ENCODE measurements at places on chromosomes 4 and X. TPM values are rescaled to one million over a fixed set of nuclear protein-coding genes. Genes with fewer than 3 reads are reported as not detected.

GRCh38 chr4:18571301-18571761, 549.8 kb upstream of the LCORL start:
- no peaks in the 10 kb centered on the region for H3K4me1 ChIP-seq
- H3K27ac ChIP-seq, result no peak overlapping the region
- H3K36me3 ChIP-seq, result no peaks in the 10 kb centered on the region
- no peaks in the 10 kb centered on the region for H3K27me3 ChIP-seq
- H3K4me3 ChIP-seq, result no peak overlapping the region

- no peak overlapping the region for H3K4me3 ChIP-seq
- H3K4me1 ChIP-seq, result no peaks in the 10 kb centered on the region
- H3K27me3 ChIP-seq, result no peaks in the 10 kb centered on the region
- H3K36me3 ChIP-seq, result no peaks in the 10 kb centered on the region
Observed at GRCh38 chr4:15443371-15444160, 15.7 kb downstream of the C1QTNF7 start.

DNA sequence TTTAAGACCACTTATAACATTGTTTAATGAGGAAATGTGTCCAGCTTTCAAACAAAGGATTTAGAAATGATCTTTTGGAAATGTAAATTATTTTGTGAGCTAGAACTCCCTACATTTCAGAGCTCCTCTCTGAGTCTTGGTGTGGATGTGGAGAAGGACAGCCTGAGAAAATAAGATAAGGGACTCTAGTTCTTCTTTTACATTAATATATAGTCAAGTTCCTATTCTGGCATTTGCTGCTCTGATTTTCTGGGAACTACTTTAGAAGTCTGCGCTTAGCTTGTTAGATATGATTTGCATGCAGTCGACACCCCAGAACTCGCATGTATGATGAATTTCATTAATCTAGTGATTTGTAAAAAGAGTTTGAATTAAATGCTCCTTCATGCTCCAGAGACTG, 45.5 kb downstream of the TSPAN7 start:
- no peak overlapping the region for H3K27ac ChIP-seq
- H3K27me3 ChIP-seq, result no peaks in the 10 kb centered on the region
- no peak overlapping the region for H3K4me3 ChIP-seq
- DNase-seq, result no peak

DNA sequence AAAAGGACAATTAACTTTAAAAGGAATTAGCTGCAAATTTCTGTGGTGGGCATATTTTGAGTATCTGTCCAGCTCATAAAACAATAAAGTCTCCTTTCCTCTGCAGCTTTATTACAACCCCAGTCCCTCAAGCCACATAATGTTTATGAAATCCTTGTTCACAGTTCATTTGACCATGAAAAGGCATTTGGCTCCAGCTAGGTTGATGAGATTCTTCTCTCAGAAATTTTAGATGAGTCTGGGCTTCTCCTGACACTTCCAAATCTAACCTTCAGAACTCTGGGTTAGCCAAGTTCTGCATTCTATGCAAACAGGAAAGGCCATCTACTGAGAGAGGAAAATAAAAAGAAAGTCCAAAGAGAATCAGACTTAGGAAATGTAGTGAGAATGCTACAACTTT, 156.8 kb downstream of the GRXCR1 start:
- H3K4me1 ChIP-seq, result no peaks in the 10 kb centered on the region
- H3K4me3 ChIP-seq, result no peak overlapping the region

GRCh38 chr4:40193016-40193571, 3.7 kb upstream of the RHOH start:
- no peaks in the 10 kb centered on the region for H3K27me3 ChIP-seq
- no peak overlapping the region for H3K27ac ChIP-seq
- H3K36me3 ChIP-seq, result no peaks in the 10 kb centered on the region
- H3K4me1 ChIP-seq, result peaks cover 3% of the 10 kb centered on the region
- H3K4me3 ChIP-seq, result no peak overlapping the region

GRCh38 chrX:50889582-50889981, 21.0 kb upstream of the BMP15 start:
- no peak for DNase-seq
- H3K4me1 ChIP-seq, result no peaks in the 10 kb centered on the region
- H3K27me3 ChIP-seq, result no peaks in the 10 kb centered on the region
- no peaks in the 10 kb centered on the region for H3K36me3 ChIP-seq
- H3K4me3 ChIP-seq, result no peak overlapping the region
- H3K27ac ChIP-seq, result no peak overlapping the region

GRCh38 chr4:32745351-32745750, 2025.2 kb downstream of the PCDH7 start:
- no peaks in the 10 kb centered on the region for H3K4me1 ChIP-seq
- H3K27ac ChIP-seq, result no peak overlapping the region
- no peak for DNase-seq
- H3K36me3 ChIP-seq, result no peaks in the 10 kb centered on the region
- H3K27me3 ChIP-seq, result no peaks in the 10 kb centered on the region

DNA sequence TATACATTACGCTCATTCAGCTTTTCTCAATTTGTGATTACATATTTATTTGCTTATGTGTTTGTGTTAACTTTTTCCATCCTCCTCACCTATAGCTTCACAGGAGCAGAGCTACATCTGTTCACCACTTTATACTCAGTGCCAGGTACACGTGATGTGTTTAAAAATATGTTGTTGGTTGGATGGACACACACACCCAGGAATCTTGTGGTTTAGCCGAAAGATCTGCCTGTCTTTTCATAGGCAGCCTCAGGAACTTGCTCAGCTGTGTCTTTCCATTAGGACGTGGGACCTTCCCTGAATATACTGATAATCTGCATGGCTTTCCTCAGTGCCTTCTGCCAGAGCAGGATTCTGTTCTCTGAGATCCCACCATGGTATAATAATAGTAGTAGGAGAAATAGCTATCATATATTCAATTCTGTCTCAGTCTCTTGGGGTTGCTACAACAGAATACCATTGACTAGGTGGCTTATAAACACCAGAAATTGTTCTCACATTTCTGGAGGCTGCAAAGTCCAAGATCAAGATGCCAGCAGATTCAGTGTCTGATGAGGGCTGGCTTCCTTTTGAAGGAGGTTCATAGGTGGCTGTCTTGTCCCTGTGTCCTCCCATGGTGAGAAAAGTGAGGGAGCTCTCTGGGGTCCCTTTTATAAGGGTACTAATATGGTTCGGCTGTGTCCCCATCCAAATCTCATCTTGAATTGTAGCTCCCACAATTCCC, 50.0 kb upstream of the SOD3 start:
- H3K27ac ChIP-seq, result no peak overlapping the region
- no peaks in the 10 kb centered on the region for H3K27me3 ChIP-seq
- DNase-seq, result no peak
- no peaks in the 10 kb centered on the region for H3K4me1 ChIP-seq

GRCh38 chrX:152575331-152575730, 62.4 kb upstream of the GABRQ start:
- H3K27me3 ChIP-seq, result no peaks in the 10 kb centered on the region
- H3K36me3 ChIP-seq, result no peaks in the 10 kb centered on the region
- no peak overlapping the region for H3K27ac ChIP-seq
- no peak overlapping the region for H3K4me3 ChIP-seq
- H3K4me1 ChIP-seq, result no peaks in the 10 kb centered on the region

DNA sequence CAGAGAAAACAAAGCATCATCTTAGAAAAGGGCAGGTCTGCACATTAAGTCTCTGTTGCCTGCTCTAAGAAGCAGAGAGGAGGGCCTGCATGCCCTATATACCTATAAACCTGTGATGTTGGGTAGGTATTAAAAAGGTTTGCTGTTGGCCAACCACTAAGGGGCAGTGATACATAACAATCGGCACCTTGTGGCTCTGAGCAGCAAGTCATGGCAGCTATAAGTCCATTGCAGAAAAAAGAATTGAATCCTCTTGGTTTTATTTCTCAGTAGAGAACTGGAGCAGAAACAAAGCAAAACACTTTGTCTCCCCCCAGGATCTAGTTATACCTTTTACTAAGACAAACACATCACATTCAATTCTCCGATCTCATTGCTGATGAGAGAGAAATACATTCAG, 1364.4 kb downstream of the STIM2 start:
- no peaks in the 10 kb centered on the region for H3K36me3 ChIP-seq
- no peak overlapping the region for H3K4me3 ChIP-seq

GRCh38 chr4:181608181-181608580, 635.0 kb upstream of the TENM3 start:
- no peak overlapping the region for H3K27ac ChIP-seq
- no peak overlapping the region for H3K4me3 ChIP-seq
- DNase-seq, result no peak
- no peaks in the 10 kb centered on the region for H3K27me3 ChIP-seq

- peaks cover 3% of the 10 kb centered on the region for H3K36me3 ChIP-seq
- no peak for DNase-seq
- no peak overlapping the region for H3K4me3 ChIP-seq
- no peaks in the 10 kb centered on the region for H3K4me1 ChIP-seq
- H3K27ac ChIP-seq, result no peak overlapping the region
Observed at GRCh38 chr4:6180841-6181631, 19.3 kb downstream of the JAKMIP1 start.

DNA sequence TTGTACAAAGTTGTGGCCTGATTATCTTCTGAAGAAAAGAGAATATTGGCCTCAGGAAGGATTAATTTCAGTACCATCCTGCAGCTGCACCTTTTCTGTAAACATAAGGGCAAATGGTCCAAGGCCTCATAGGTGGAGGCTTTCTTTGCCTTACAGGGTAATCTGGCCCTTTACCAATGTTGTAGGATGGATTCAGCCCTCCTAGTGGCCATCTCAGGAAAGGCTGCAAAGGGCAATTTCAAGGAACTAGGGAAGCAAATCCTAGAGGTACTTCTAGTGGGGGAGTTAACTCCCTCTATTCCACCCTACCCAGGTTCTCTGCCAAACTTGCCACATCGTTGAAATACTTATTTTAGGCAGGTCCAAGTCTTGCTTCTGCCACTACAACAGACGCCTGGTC, 57.6 kb downstream of the UGT2B11 start:
- H3K4me1 ChIP-seq, result no peaks in the 10 kb centered on the region
- H3K27me3 ChIP-seq, result no peaks in the 10 kb centered on the region
- no peaks in the 10 kb centered on the region for H3K36me3 ChIP-seq
- no peak overlapping the region for H3K27ac ChIP-seq

DNA sequence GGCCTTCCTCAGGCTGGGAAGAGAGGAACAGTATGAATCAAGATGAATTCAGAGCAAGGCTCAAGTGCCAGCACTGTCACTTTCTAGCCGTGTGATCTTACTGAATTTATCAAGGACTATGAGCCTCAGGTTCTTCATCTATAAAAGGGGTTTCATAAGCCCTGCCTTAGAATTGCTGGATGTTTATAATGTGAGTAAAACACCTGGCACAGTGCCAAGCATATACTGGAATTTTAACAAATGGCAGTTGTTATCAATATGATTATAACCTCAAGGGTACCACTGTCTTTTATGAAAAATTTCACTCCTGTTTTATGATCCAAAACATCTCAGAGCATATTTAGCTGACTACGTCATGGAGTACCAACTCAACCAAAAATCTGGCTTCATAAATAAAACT, 4.0 kb downstream of the MAGEC2 start:
- DNase-seq, result no peak
- H3K36me3 ChIP-seq, result no peaks in the 10 kb centered on the region
- no peaks in the 10 kb centered on the region for H3K4me1 ChIP-seq
- no peak overlapping the region for H3K4me3 ChIP-seq
- H3K27me3 ChIP-seq, result no peaks in the 10 kb centered on the region

- no peaks in the 10 kb centered on the region for H3K36me3 ChIP-seq
- no peaks in the 10 kb centered on the region for H3K27me3 ChIP-seq
- H3K4me3 ChIP-seq, result no peak overlapping the region
Observed at GRCh38 chr4:123362103-123362502, 34.5 kb upstream of the SPRY1 start.

- no peaks in the 10 kb centered on the region for H3K4me1 ChIP-seq
- H3K36me3 ChIP-seq, result no peaks in the 10 kb centered on the region
- H3K27ac ChIP-seq, result no peak overlapping the region
- H3K4me3 ChIP-seq, result no peak overlapping the region
- H3K27me3 ChIP-seq, result no peaks in the 10 kb centered on the region
Observed at GRCh38 chrX:123918106-123918721, 43.3 kb upstream of the STAG2 start.

GRCh38 chrX:49166914-49167739, 4.6 kb downstream of the MAGIX start:
- H3K4me3 ChIP-seq, result peak overlapping the region; percentile 33
- peak overlapping the region; percentile 85 for H3K27ac ChIP-seq

GRCh38 chr4:15003401-15003890, 1.2 kb downstream of the CPEB2 start:
- H3K4me1 ChIP-seq, result no peaks in the 10 kb centered on the region
- no peaks in the 10 kb centered on the region for H3K27me3 ChIP-seq
- H3K4me3 ChIP-seq, result peak overlapping the region; percentile 93
- H3K27ac ChIP-seq, result peak overlapping the region; percentile 100

DNA sequence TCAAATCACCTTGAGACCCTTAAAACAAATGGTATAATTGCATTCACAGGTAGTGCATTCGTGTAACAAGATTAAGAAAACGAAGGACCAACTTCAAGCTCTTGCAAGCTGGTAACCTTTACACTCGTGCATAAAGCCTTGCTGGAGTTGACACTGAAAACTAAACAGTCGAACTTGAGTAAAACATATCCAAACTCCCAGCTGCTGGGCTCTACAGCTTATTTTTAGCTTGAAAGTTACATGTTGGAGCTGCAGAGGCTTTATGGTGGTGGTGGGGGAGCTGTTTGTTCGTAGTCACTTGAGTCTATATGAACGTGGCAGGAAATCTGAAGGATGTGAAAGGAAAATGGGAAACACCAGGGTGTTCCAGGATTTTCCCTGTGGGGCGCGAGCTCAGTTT, 2.7 kb upstream of the WDR1 start:
- no peak overlapping the region for H3K4me3 ChIP-seq
- H3K36me3 ChIP-seq, result peaks cover 15% of the 10 kb centered on the region
- no peaks in the 10 kb centered on the region for H3K27me3 ChIP-seq
- DNase-seq, result no peak

DNA sequence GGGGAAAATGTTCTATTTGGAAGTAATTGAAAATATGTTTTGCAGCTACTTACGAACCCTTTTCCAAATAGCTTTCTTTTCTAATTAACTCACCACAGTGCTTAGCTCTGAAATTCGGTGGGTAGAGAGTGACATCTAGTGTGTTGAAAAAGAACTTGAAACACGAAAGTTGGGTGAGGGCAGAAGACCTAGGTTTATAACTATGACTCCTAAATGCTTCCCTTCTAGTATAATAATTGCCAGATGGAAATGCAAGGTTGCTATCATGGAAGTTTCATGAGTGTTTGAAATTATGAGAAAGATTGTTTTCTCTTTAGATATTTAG, 77.3 kb upstream of the NOCT start:
- no peaks in the 10 kb centered on the region for H3K36me3 ChIP-seq
- no peak overlapping the region for H3K4me3 ChIP-seq
- no peaks in the 10 kb centered on the region for H3K27me3 ChIP-seq
- H3K4me1 ChIP-seq, result no peaks in the 10 kb centered on the region
- no peak for DNase-seq

- no peak overlapping the region for H3K27ac ChIP-seq
- no peaks in the 10 kb centered on the region for H3K4me1 ChIP-seq
- no peaks in the 10 kb centered on the region for H3K36me3 ChIP-seq
- no peak overlapping the region for H3K4me3 ChIP-seq
- peaks cover 27% of the 10 kb centered on the region for H3K27me3 ChIP-seq
Observed at GRCh38 chrX:13235930-13236329, 83.9 kb downstream of the ATXN3L start.

Gene ZNF711
- 69.8 TPM for total RNA-seq

Gene ABRAXAS1
- total RNA-seq, result 20.2 TPM

Gene LANCL3
- 2.1 TPM for total RNA-seq

Gene SSX2
- total RNA-seq, result not detected

Gene PQBP1
- total RNA-seq, result 28.9 TPM

Gene SOD3
- total RNA-seq, result 11.2 TPM

Gene PNMA6F
- 1.4 TPM for total RNA-seq

Gene BEX3
- 518 TPM for total RNA-seq

Gene TLR6
- total RNA-seq, result 6.1 TPM

Gene ANKRD37
- total RNA-seq, result 17.5 TPM

Gene TMEM31
- not detected for total RNA-seq

Gene ADAMTS3
- total RNA-seq, result 5.8 TPM
